CD4-positive, alpha-beta T cell treated with Interleukin-2 at 100 ng/mL for 4 hours (primary cell): ENCODE measurements at places on chromosomes 16 and 17.

DNA sequence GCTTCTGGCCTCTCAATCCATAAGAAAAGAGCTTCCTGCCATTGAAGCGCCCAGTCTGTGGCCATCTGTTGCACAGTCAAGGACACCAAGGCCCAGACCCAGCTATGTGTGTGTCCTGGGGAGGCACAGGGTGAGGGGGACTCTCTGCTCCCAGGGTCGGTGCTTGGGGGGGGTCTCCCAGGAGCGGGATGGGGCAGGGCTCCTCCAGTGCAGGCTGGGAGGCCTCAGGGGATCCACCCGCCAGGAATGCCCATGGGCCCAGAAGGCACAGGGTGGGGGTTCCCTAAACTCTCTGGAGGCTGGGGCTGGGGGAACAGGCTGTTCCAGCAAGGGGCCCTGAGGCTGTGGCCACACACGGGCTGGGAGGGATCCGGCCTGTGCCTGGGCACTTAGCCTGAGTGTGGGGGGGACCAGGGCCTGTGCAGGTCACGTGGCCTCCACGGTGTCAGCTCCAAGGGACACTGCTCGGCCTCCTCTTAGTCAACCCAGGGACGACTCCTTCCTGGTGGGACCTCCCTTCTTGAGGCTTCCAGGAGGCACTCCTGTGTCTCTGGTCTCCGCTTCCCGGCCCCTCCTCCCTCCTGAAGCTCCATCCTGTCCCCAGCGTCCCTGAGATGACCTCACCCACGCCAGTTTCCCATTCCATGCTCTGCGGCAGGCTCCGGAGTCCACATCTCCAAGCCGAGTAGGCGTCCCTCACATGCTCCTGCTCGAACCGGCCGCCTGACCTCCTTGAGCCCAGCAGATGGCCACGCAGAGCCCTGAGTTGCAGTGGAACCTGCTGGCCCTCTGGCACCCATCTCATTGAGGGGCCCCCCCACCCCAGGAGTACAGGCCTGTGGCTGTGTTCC lies 23.1 kb upstream of the BAHCC1 start:
- no peak for DNase-seq

- DNase-seq, result no peak
Measured at GRCh38 chr17:7794075-7794663, 39.8 kb upstream of the KDM6B start.

- DNase-seq, result no peak
Measured at GRCh38 chr16:1534021-1535020, 855 bp downstream of the TMEM204 start.

DNA sequence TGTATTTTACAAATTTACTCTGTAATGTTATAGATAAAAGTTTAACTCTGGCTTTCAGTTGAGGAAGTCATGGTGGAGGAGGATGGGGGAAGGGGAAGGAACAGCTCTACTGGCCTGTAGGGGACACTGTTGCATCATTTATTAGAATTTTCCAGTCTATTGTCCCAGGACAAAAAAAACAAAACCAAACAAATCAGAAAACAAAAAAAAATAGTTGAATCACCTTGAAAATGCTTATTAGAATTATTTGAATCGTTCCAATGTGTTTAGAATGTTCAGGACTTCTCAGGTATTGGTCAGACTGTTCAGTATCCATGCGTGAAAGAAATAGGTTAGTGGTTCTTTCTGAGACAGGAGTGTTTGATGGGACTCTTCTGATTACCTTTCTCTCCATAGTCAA lies 242.0 kb downstream of the FTO start:
- DNase-seq, result no peak

DNA sequence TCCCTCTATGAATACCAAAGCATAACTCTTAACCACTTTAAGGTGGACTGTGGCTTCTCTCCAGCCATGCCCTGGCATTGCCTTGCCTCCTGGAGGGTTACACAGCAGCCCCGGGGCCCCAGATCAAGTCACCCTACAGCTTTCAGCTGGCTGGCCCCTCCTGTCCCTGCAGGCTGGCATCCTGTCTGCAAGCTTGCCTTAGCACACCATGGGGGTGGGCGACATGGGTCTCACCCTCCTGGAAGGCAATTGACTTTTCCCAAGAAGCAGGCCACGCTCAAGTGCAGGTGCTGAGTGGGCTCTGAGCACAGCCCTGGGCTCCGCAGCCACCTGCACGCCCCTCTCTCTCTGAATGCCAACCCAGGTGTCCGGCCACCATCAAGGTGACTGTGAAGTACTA lies 25.8 kb upstream of the AKTIP start:
- DNase-seq, result no peak

DNA sequence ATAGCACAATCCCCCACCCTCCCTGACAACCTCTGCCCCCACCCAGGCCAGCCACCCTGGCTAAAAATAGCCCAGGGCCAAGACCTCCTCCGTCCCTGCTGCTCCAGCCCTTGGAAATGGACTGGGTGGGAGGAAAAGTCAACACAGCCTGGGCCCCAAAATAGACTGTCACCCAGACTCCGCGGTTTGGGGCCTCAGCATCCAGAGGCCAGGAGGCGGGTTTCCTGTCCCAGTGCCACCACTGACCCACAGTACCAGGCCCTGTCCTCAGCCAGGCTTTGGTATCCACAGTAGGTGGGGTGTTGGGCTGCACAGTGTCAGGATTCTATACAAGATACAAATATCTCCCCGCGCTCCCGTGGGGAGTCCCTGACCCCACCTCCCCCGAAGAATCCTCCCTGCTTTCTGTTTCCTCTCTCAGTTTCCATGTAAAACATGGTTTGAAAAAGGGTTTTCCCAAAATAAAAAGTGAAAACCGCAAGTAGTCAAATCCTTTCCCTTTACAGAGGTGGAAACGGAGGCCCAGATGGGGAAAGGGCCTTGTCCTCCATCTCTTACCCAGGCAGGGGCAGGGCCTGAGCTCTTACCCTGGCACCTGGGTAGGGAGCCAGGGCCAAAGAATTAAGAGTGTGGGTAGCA lies 20.1 kb downstream of the CPNE2 start:
- DNase-seq, result no peak

- DNase-seq, result no peak
Measured at GRCh38 chr17:71558901-71559300, 561.9 kb upstream of the SOX9 start.

DNA sequence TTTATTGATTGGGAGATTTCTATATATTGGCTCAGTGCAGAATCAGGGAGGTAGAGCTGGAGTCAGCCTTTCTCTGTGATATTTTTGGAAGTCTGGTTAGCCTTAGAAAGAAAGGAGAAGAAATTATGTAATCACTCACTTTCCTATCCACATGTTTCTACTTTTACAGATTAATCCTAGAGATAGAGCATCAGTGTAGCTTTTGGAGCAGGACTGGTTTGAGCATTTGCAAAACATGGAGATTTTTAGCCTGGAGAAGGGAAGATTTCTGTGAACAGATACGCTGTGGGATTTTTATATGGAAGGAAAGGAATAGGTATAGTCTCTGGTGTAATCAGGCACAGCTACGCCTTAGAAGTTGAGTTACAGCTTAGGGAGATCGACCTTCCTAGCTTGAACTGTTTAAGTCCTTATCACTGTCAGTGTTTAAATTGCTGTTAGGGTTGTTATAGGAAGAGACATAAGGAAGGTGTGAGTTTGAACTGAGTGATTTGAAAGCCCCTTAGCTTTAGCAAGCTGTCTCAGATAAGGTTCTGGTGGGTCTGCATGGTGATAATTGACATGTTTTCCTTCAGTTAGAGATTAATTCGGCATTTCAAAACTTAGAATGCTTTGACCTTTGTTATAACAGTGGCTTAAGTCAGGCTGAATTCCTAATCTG lies 20.5 kb downstream of the METTL9 start:
- DNase-seq, result no peak

- no peak for DNase-seq
Measured at GRCh38 chr16:11142261-11142630, 113.8 kb downstream of the SOCS1 start.

GRCh38 chr17:81481073-81481799 lies 31.4 kb downstream of the ACTG1 start:
- peak; percentile 56 for DNase-seq

DNA sequence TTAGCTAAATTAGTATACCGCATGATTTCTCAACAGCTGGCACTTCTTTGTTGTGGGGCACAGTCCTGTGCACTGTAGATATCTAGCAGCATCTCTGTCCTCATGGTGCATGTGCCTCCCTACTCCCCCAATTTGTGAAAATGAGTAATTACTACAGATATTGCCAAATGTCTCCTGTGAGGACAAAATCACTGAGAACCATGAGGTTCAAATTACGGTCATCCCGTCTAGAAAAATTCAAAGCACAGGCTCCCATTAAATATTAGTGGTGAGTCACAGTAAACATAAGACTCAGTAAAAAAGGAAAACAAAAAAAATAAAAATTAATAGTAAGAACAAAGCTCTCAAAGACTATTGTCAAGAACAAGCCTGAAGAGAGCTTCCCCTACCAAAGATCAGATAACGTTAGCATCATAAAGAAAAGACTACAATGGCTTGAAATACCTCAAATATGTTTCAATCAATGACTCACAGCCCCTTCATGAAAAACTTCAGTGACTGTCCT lies 57.8 kb downstream of the STH start:
- no peak for DNase-seq

GRCh38 chr16:77758046-77758445 lies 30.3 kb upstream of the VAT1L start:
- no peak for DNase-seq

- DNase-seq, result peak; percentile 87
Measured at GRCh38 chr16:67191995-67192681, at the start of gene E2F4. E2F4 (plus strand) TSS chr16:67192155; CDS start chr16:67192228, 73 bp downstream.

GRCh38 chr16:54657058-54657708 lies 273.5 kb upstream of the IRX5 start:
- no peak for DNase-seq

- no peak for DNase-seq
Measured at GRCh38 chr17:5331506-5331905, 49.4 kb downstream of the RABEP1 start.

DNA sequence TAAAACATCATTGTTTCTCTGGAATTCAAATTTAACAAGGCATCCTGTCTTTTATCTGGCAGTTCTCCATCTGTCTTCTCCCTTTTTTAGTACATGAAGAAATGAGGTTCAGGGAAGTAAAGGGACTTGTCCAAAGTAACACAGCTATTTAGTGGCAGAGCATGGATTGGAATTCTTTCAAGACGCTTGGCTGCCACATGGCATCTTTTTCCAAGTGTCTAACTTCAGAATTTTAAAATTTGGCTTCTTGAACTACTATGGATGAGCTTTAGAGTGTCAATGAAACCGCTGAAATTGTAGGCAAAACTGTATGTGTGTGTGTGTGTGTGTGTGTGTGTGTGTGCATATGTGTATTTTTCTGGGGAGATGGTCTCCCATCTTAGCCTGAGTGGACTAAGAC lies 5.2 kb upstream of the TMIGD1 start:
- DNase-seq, result no peak

DNA sequence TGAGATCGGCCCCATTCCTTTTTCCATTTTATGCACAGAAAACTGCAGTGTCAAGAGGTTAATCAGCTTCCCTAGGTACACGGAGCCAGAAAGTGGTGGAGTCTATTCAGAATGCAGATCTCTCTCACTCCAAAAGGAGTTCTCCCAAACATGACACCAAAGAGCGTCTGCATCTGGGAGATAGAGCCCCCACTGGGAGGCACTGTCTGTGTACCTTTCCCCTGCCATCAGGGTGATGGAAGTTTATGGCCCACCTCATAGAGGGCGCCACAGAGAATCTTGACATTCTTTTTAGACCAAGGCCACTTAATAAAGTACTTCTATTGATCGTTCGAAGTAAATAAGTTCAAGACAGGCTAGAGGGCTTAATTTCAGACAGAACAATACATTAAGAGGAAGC lies 493.7 kb upstream of the ERCC4 start:
- no peak for DNase-seq

DNA sequence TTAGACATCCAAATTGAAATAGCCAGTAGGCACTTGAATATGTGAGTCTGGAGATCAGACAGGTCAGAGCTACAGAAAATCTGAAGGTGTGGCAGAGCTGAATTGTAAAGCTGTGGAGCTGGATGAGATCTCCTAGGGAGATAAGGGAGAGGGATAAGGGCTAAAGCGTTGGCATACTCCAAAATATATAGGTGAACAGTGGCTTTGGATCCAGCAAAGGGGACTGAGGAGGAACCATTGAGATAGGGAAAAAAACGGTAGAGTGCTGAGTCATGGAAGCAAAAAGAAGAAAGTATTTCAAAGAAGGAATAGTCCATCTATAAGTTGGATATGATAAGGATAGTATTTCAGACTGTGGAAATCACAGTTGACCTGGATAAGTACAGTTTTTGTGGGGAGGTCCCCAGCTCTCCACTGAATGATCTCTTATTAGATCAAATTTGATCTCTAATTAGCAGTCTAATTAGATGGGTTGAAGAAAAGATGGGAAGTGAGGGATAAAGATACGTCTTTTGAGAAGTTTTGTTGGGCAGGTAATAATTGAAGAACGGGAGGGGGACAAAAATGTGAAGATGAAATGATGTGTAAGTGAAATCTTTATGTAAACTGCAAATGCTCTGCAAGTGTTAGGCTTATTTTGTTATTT lies 587 bp upstream of the DBF4B start:
- no peak for DNase-seq

DNA sequence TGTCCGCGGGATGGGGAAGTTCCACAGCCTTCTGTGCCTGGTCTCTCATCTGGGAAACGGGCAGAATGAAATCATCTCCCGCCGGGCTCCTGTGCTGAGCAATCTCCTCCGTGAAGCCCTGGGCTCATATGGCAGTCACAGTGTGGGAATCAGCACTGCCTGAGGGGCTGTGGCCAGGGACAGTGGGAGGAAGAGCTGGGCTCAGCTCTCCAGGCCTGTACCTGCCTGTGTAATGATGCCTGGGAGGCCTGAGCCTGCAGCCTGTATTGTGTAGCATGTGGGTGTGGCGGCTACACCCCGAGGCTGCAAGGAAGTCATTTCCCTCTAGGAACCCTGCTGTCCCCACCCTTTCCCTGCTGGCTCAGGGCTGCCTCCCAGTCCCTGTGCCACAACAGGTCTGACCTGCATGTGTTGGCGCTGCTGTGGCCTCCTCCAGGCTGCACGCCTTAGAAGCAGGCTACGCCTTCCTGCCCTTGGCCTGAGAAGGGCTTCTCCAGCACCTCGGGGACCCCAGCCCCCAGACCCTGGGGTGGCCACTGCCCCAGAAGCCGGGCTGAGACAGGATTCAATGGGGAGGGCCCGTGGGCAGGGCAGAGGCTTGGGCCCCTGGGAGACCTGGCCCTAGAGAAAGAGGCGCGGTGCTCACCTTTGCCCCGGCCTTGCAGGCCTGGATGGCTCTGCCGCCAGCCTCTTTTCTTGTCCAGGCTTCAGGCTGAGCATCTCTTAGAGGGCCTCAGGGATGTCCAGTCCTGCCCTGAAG lies 2.1 kb downstream of the ITGB4 start:
- DNase-seq, result no peak
